AG09319 (cell line): ENCODE measurements at places on chromosomes 3 and 15.

DNA sequence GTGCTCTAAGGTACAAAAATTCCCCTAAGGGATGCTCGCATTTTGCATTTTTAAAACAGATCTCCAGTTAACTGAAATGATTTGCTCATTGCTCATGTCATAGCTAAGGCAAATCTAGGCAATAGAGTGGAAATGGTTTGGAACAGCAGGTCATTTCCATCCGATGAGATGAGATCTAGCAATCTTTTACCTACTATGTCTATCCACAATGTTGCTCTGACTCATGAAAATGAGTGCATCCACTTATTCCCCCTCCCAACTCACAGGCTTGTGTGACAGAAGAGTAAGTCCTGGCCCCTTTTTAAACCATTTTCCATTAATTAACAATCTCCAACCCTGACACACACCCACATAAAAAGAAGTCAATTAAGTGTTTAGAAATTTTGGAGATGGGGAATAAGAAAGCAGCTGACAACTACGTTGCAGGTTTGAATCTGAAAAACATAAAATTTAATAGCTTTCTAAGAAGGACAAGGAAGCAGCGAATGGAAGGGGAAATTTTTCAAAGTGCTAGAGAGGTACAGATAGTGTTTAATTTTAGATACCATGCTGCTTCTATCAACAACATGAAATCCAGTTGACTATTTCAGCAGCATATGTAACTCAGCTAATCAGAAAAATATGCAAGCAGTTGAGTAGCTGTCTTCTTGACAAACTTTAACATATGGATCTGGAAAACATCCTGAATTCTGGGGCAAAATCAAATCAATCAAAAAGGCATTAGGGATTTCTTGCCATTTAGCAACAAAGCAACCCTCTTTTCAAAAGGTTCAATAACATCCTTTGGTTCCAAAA, 112.0 kb downstream of the TMCO5A start:
- DNase-seq, result no peak

DNA sequence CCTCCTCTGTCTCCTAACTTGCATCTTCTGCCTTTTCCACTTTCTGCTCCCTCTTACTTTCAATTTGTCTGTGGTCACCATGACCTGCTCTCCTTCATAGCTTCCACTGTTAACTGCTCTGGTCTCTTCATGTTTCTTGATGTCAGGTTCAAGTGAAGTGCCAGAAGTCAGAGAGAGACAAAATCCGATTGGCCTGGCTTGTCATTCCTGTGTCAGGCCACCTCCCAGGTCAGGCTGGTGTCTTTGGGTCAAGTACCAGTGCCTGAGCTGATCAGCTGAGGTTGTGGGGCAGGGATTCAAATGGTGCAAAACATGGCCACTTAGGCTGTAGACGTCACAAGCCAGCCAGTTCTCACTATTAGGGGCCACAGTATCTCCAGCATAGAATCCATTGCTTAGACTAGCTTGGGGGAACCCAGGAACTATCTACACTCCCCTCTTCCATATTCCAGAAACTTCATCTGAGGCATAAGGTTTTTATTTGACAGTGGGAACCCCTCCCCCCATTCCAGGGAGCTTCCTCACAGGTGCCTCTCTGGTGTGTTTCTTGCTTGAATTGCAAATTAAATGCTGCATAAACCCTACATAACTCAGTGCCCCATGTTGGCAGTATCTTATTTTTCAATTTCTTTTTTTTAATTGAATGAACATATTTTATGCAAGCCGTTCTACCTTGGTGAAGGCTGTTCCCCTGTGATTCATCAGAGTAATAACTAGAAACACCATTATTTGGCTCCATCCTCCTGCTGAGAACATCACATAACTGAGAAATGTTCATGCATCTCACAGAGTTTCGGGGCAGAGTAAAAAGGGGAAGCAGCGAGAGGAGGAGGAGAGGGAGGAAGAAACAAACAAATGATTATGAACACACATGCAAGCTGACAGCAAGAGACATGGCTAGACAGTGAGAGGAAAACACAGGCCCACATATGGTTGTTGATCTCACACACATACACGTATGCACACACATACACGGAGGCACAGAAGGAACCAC, 175.8 kb downstream of the TLE3 start:
- DNase-seq, result no peak

- DNase-seq, result no peak
Measured at GRCh38 chr15:73909651-73910050, 16.6 kb upstream of the LOXL1 start.

GRCh38 chr15:68699124-68699880, 120.5 kb downstream of the CORO2B start:
- no peak for DNase-seq

DNA sequence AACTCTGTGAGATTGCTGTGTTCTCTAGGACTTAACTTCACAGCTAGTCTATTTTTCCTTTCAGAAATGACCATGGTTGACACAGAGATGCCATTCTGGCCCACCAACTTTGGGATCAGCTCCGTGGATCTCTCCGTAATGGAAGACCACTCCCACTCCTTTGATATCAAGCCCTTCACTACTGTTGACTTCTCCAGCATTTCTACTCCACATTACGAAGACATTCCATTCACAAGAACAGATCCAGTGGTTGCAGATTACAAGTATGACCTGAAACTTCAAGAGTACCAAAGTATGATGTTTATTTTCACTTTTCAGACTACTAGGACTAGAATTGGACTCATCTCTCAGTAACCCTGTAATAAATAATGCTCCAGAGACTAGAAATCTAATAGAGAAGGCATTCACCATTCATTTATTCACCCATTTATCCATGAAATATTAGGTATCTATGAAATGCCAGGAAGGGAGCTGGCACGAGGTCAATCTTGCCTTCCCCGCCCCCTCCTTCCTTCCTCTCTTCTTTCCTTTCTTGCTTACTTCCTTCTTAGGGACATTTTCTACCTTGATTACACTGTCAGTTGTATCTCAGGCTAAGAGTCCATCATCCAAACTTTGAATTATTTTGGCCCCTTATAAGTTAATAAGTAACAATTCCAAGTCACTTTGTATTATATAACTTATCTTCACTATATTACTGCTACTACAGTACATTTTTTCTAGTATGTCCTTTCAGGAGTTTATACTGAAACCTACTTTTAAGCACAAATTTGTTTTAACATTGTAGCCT, 91.0 kb downstream of the PPARG start:
- DNase-seq, result no peak

DNA sequence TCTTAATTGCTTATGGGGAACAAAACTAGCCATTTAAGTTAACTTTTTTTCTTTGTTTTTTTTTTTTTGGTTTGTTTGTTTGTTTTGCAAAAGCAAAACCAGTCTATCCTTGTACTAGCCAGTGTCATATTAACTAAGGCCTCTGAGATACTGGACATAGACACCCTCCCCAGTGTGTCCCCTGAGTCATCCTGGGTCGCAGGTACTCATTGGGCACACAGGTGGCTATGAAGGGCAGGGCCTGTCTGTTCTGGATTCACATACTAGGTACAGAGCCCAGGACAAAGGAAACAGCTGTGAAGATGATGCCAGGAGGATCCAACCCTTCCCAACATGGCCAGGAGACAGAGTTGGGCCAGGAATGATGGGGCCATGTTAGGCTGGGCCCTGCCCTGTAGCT, 318.1 kb downstream of the THSD4 start:
- DNase-seq, result no peak

DNA sequence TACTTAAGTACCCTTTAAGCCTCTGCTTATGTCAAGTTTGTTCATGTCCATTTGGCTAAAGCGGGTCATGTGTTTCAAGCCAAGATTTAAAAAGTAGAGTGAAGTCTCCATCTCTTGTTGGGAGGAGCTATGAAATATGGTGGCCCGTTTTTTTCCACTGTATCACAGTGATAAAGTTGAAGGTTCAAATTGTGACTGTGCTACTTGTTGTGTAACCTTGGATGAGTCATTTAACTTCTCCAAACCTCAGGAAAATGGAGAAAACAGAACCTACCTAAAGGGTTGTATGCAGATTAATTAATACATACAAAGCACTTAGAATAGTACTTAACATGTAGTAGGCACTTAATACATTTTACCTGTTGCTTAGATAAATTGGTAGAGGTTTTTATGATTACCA, 43.4 kb downstream of the SNAPC5 start:
- no peak for DNase-seq

GRCh38 chr3:97793420-97794019, 28.3 kb upstream of the CRYBG3 start:
- DNase-seq, result peak; percentile 34
